ENCODE measurements at places on chromosomes 16 and 17.
A peak's percentile ranks its signal among the peaks of the same experiment; 100 is the strongest.

DNA sequence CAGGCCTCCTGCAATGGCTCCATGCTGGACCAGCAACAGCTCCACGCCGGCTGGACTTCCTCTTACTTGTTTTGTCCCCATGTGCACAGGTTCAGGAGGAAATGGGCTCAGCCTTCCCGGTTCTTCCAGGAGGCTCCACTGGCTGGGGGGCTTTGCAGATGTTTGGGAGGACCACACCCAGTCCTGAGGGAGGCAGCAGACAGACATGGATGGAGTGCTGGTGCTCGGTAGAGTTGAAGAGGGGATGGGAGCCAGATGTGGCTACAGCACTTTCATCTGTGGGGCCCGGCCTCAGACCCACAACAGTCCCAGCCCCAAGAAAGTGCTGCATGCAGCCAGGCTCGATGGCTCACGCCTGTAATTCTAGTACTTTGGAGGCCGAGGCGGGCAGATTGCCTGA is 21.8 kb downstream of the NARF start:
- no peak for DNase-seq

- no peak for DNase-seq
Observed at GRCh38 chr17:27430882-27431491, 25.3 kb upstream of the KSR1 start.

DNA sequence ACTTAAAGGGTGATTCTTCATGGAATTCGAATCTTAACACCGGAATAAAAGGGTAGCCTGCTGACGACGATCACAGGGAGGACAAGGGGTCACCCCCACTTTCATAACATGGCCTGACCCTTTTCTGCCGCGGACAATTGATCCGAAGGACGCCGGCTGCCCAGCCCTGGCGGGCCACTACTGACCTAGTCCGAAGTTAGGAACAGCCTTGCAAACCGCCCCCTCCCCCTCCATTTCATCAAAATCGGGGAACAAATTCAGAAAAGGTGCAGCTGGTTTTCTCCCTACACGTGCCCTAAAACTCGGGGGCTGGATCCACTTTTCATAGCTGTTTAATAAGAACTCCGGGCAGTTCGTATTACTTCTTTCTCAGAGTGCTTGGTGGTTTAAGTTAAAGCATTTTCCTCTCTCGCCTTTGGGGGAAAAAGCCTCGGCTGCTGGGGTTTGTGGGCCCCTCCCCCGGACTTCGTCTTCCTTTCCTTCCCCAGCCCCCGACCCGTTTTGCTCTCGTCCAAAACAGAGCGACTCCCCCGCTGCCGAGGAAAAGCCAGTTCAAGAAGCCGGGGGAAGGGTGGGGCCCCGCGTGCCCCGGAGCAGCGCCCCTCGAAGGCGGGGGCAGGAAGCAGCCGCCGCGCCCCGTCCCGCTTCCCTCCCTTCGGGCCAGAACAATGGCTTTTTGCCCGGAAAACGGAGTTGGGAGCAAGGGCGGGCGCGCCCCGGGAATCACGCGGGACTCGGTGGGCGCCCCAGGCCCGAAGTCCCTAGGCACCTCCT is 641 bp upstream of the CBX2 start:
- peak; percentile 42 for DNase-seq

GRCh38 chr17:4074831-4075495 is 67.9 kb downstream of the ZZEF1 start:
- DNase-seq, result no peak

DNA sequence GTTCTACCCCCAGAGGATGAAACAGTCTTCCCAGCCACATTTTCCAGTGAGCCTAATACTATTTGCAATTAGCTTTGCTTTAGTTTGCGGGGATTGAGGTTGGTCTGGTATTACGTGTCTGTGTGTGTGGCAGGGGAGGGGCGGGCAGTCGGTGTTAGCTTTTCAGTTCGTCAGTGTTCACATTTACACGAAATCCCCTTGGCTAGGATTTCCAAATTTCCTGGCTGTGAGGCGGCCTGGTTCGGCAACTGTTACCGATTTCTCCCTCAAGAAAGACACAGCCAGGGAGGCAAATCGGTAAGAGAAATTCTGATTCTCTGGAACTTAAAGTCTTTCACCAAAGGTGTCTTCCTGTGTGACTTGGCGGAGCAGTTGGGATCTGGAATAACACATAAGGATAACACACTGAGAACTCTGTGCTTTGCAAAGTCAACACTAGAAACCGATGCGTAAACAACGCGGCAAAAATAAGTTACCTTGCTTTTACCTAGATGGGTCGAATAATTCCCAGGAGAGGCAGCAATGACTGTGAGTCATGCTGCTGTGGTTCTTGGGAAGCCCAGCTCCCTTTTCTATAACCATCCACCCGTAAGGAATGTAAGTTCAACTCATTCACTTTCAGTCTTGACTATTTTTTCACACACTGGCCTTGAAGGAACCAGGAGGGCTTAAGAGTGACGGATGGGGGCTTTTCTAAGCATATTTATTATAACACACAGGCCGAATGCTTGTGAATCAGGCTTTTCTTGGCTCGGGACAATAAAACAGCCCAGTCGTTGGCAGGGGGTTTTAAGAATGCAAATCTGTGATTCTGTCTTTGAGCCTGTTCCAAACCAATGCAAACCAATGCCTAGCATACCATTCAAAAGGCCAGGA is 24.2 kb downstream of the GPRC5B start:
- no peak for DNase-seq

DNA sequence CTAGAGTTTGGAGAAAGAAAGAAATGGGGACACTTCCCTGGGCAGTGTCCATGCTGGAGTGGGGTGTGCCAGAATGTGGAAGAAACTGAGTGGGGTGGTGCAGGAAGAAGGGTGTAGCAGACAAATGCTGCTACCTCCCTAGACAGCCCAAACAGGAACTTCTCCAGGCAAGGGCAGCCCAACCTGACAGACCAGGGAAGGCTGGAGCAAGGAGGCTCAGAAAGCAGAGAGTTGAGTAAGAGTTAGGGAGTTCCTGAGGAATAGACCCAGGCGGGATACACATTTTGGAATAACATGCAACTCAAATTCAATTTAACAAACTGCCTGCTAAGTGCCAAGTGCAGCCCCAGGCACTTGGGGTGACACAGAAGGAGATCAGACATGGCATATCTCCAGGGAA is 1.0 kb upstream of the MYO18A start:
- no peak for DNase-seq

DNA sequence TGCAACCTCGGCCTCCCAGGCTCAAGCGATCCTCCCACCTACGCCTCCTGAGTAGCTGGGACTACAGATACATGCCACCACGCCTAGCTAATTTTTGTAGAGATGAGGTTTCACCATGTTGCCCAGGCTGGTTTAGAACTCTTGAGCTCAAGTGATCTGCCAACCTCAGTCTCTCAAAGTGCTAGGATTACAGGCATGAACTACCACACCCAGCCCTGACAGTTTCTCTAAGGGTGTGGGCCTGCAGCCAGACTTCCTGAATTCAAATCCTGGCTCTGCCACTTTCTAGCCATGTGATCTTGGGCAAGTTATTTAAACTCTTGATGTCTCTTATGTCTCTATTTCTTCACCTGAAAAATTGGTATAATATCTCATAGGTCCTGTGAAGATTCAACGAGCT is 5.6 kb downstream of the CUEDC1 start:
- no peak for DNase-seq

DNA sequence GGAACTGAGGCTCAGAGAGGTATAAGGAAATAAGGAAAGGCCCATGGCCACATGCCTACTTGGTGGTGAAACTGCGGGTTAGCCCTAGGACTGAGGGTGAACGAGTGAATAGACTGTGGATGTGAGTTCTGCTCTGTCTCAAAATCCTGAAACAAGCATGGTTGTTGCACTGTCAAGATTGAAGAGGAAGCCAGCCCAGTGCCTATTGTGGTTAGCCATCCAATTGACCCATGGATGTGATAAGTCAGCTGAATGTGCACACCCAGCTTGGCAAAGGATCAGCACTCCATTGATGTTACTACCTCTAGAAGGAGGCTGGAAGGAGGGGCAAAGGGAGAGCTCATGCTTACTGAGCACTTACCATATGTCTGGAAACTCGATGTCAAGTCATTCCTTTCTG is 4.5 kb downstream of the TMEM114 start:
- DNase-seq, result no peak

GRCh38 chr16:75086688-75087374 is 29.7 kb downstream of the LDHD start:
- no peak for DNase-seq

DNA sequence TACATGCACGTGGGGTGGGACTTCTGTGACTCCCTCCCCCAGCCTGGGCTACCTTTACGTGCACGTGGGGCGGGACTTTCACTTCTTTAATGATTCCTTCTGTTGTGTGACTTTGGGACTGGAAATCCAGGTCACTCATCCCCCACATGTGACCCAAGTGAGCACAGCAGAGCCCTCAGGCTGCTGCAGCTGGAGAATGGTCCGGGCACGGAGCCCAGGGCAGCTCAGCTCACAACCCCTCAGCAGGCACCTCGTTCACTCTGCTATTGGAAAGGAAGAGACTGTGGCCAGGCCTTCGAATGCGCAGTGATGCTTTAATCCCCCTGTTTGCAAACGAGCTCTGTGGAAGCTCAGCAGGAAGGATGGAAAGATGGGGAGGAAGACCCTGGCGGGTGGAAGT is 14.7 kb downstream of the DBNDD1 start:
- DNase-seq, result no peak

- DNase-seq, result no peak
Observed at GRCh38 chr17:3554440-3554839, 3.2 kb downstream of the TRPV3 start.

- DNase-seq, result no peak
Observed at GRCh38 chr16:73399486-73399885, 351.6 kb upstream of the ZFHX3 start.

GRCh38 chr16:69386596-69386995 is 789 bp upstream of the TERF2 start:
- DNase-seq, result no peak

DNA sequence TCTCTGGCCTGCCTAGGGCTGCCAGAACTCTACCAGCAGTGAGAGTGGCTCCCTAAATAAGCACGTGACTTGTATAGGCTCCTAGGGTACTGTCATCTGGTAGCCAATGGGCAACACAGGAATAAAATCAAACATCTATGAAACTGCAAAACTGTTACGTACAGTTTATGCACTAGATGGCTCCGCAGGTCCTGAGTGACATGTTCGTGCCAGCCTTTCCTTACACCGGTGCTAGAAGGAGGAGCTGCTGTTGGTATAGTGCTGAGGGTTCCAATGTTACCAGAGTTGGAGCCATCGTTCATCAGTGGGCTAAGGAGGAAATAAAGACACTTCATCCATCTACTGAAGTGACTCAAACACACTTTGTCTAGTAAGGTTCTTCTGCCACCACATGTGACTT is 63.2 kb upstream of the TRAP1 start:
- DNase-seq, result no peak

DNA sequence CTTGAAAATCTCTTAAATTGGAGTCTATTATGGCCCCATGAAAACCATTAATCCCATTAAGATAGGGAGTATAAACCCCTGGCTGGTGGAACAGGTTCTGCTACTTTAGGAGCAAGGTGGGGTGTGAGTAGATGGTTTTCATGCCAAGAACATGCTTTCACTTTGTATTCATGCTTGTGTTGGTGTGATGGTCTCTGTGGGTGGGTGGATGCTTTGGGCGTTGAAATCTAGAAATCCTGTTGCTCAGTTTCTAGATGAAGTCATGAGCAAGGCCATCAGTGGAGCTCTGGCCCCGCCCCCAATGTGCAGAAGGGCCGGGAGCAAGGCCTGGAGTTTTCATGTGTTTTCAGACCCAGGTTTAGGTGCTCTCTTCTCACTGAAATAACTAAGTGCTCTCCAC is 20.1 kb downstream of the PLD6 start:
- DNase-seq, result peak; percentile 66

GRCh38 chr16:83356266-83356665 is 451.5 kb upstream of the HSBP1 start:
- no peak for DNase-seq

DNA sequence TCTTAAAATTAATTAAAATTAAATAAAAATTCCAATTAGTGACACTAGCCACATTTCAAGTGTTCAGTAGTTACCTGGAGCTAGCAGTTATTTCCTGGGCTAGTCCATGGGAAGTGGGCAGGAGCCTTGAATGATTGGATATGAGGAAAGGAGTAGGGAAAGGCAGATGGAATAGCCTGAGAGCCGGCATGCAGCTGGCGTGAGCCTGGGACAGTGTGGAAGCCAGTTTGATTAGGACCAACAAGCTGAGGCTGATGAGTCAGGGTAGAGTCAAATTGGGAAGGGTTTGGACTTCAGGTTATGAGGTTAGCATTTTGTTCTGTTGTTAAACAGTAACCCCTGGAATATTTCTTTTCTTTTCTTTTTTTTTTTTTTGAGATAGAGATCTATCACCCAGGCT is 15.3 kb upstream of the GNA13 start:
- DNase-seq, result no peak

DNA sequence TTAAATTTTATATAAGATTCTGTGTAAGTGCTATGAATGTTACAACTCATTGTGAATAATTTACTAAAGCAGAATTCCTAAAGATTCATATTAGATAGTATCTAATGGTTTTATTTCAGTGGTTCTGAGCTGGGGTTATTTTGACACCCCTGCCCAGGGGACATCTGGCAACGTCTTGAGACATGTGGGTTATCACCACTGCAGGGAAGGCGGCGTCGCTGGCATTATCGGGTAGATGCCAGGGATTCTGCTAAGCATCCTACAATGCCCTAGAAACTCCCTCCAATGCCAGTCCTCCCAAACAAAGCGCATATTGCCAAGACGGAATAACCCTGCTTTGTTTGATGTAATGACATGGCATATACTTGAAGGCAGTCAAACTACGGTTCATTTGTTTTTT is 372.3 kb upstream of the ZFHX3 start:
- no peak for DNase-seq

DNA sequence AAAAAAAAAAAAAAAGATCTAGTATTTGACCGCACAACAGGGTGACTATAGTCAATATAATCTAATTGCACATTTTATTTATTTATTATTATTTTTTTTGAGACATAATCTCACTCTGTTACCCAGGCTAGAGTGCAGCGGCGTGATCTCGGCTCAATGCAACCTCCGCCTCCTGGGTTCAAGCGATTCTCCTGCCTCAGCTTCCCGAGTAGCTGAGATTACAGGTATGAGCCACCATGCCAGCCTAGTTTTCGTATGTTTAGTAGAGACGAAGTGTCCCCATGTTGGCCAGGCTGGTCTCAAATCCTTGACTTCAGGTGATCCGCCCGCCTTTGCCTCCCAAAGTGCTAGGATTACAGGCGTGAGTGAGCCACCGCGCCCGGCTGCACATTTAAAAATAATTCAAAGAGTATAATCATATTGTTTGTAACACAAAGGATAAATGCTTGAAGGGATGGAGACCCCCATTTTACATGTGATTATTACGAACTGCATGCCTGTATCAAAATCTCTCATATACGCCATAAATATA is 794 bp downstream of the ANKS3 start:
- no peak for DNase-seq

GRCh38 chr17:28865946-28866752 is 11.3 kb downstream of the ERAL1 start:
- no peak for DNase-seq

GRCh38 chr17:13158494-13159240 is 140.8 kb upstream of the ELAC2 start:
- DNase-seq, result no peak

- DNase-seq, result peak; percentile 95
Observed at GRCh38 chr16:67109407-67110135, at the start of gene PHAF1. Gene PHAF1 (plus strand): TSS chr16:67109941. CDS start chr16:67110176, 235 bp downstream.

Measured in activated CD4-positive, alpha-beta memory T cell treated with anti-CD3 and anti-CD28 coated beads, Interleukin-2, amount 10 ng/mL, durations not matched to agents 7 days and 5 days (primary cell).